Cortex of kidney (tissue), 1 donor: ENCODE measurements at places on chromosomes 11 and 22.

DNA sequence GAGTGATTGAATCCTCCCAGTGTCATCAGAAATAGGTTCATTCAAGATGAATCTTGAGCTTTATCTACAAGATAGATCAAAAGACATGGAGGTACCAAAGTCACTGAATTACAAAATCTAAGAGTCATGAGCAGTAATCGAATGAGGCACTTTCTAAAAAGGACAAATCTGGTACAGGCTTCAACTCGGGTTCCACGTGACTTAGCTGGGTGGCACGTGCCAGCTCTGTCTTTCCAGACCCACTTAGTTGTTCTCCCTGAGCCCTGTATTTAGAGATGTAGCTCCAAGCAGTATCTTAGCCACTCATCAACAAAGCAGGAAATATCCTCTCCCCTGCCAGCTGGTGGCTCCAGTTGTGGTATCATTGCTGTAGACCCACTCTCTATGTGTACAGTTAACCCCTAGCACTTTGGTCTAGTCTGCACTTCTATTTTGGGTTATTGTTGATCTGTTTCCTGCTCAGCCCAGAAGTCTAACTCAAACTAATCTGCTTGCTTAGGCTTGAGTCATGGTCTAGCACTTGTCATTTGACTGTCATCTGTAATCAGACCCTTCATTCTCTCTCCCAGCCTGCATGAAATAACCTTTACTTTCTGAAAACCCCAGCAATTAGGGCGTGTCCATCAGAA, 528.7 kb downstream of the ETS1 start:
- no peak for DNase-seq

DNA sequence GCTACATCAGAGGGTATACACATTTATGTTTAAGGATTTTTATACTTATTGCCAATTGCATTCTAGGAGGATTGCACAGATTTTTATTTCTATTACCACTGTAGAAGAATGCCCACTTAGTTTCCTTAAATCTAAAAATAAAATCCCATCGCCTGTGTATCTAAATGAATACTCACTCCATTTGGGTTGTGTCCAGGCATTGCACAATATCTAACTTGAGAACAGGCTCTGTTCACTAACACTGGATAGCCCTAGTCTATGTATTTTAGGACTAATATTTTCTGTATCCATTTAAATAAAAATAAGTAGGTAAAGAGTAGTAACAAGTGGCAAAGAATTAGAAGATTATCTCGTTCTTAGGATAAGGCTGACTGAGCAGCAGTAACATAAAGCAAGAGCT, 4.1 kb downstream of the C11orf52 start:
- no peak for DNase-seq

DNA sequence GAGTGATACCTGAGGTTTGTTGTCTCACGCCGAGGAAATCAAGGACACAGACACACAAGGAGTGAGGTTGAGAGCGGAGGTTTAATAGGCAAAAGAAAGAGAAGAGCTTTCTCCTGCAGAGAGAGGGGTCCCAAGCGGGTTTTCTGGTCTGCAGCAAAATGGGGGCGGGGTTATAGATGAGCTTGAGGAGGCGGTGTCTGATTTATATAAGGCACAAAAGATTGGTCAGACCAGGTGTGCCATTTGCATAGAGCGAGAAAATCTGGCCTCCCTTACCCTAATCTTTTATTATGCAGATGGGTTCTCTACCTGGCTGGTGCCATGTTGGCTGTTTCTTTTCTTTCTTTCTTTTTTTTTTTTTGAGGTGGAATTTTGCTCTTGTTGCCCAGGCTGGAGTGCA, 11.8 kb downstream of the C11orf96 start:
- DNase-seq = no peak

GRCh38 chr11:5596607-5597201, at the start of gene TRIM6:
Gene TRIM6, plus strand, starts transcription at chr11:5596637. Its CDS starts 261 bp downstream, at chr11:5596898.
- no peak for DNase-seq

- DNase-seq = no peak
These were observed 110.8 kb upstream of the TMEM45B start for GRCh38 chr11:129704831-129705230.

- no peak for DNase-seq
These were observed 103.0 kb downstream of the C11orf58 start for GRCh38 chr11:16841481-16841880.

- no peak for DNase-seq
These were observed 52.2 kb downstream of the JAM3 start for GRCh38 chr11:134120921-134121526.

GRCh38 chr11:33737362-33737821, 1.2 kb upstream of the CD59 start:
- no peak for DNase-seq

GRCh38 chr11:94876222-94876621, 97.1 kb downstream of the CWC15 start:
- DNase-seq = no peak

- DNase-seq = no peak
These were observed 109.0 kb upstream of the NNMT start for GRCh38 chr11:114187173-114187572.

DNA sequence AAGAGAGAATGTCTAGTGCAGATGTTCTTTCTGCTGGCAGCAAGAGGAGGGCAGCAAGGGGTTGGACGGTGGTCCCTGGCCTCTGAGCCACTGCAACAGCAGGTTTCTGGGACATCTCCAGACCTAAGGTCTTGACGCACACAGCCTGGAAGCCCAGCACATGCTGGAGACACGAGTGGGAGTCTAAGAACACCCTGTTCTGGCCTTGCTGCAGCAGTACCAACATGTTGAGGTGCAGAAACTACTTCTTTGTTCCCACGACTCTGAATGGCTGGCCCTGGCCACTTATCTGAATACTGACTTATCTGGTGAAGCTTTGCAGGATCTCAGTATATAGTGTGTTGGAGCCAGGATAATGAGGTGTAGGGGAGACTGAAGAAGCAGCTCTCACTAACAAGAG, 6.8 kb downstream of the MICAL2 start:
- DNase-seq = no peak

GRCh38 chr11:116851626-116852025, 14.2 kb upstream of the APOA1 start:
- no peak for DNase-seq

GRCh38 chr22:42683578-42684283, 34.5 kb upstream of the CYB5R3 start:
- no peak for DNase-seq

DNA sequence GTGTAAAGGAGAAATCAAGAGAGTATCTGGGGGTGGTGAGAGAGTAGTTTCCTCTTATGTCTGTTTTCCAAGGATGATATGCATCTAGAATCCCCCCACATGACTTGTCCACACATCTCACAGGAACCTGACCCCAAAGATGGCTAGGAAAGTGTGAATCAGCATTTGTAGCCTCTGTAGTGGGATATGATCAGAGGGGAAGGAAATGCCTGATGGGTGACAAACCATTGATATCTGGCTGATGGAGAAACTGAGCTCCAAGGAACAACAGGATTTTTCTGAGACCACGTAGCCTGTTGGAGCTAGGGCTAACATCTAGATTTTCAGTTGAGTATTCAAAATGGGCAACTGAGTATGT, 369.4 kb downstream of the DDX10 start:
- DNase-seq = no peak

GRCh38 chr11:47233989-47234668, 14.5 kb downstream of the ACP2 start:
- DNase-seq = no peak

- no peak for DNase-seq
These were observed 4.1 kb upstream of the NUDT8 start for GRCh38 chr11:67633758-67634365.

DNA sequence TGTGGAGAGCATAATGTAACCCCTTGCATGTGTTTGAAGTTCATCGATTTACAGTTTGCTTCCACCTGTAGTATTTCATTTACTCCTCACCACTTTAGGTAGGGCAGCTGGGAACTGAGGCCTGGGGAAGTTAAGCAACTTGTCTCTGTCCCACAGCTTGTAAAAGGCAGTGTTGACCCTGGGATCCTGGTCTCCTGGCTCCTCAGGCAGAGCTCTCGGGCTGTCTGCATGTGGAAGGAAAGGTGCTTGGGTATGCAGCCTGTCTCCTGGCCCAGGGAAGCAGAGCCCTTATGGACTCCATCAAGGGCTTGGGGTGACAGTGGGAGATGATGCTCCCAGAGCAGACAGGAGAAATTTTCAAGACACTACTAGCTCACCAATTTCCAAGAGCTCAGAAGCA, 49.9 kb downstream of the TRIM29 start:
- DNase-seq = no peak

GRCh38 chr11:48066881-48067800, 86.8 kb downstream of the PTPRJ start:
- no peak for DNase-seq

- DNase-seq = no peak
These were observed 51.3 kb downstream of the BCR start for GRCh38 chr22:23231471-23232093.

- DNase-seq = no peak
These were observed 29.3 kb downstream of the KIAA0930 start for GRCh38 chr22:45211435-45211834.
